ENCODE measurements at places on chromosomes 13 and 19.
A peak's percentile ranks its signal among the peaks of the same experiment; 100 is the strongest.

DNA sequence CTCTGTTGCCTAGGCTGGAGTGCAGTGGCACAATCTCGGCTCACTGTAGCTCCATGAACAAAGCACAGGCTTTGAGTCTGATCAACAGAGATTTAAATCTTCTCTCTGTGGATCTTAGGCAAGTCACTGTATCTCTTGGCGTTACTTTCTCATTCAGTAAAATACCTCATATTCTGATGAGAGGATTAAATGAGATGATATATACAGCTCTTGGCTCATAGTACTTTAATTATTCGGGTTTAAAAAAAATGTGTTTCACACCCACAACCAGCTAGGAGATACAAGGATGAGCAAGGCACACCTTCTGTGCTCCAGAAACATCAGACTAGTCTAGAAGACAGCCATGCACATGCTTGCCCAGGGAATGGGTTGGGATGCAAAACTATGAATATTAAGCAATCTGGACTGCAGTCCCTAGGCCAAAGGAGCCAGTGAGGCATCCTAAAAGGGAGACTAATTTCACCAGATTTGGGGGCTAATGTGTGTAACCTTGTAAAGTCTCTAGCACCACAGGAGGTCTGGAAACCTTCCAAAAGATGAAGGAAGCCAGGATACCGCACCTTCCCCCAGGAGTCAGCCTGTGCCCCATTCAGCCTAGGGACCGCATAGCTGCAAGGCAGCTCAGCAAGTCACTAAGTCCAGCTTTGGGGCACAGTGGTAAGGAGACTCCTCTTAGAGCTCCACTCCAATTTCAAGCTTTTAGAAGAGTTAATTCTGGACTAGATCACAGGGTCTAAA lies 2.5 kb downstream of the VPS36 start:
- DNase-seq, result no peak

- DNase-seq, result peak; percentile 55
These were observed at the start of gene TSC22D1 for GRCh38 chr13:44575741-44576350. TSC22D1 (minus strand) TSS chr13:44576330; CDS start chr13:44576074, 256 bp downstream.

GRCh38 chr13:110256126-110256905 lies 50.6 kb downstream of the COL4A1 start:
- no peak for DNase-seq

GRCh38 chr19:55700813-55701212 lies 25.8 kb downstream of the EPN1 start:
- DNase-seq, result no peak

GRCh38 chr19:18401580-18402112 lies 4.2 kb upstream of the LRRC25 start:
- no peak for DNase-seq

DNA sequence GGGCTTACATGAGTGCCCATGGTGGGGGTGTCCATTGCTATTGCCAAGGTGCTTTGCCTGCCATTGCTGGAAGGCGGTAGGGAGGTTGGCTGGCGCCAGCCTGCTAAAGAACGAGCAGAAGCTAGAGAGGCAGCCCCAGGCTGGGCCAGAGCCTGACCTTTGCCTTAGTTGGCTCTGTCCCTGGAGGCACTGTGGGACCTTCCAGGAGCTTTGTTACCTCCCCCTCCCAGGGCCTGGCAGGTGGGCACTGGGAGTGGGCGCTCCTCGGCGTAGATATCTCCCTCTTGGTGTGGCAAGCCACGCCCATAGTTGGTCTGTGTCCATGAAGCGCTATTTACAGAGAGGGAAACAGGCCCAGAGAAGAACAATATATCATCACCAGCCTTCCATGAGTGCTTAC lies 2.3 kb upstream of the SLC25A42 start:
- no peak for DNase-seq

GRCh38 chr13:105990256-105990958 lies 545.1 kb downstream of the EFNB2 start:
- DNase-seq, result no peak

- no peak for DNase-seq
These were observed 162.1 kb downstream of the GPC6 start for GRCh38 chr13:93388701-93389100.

DNA sequence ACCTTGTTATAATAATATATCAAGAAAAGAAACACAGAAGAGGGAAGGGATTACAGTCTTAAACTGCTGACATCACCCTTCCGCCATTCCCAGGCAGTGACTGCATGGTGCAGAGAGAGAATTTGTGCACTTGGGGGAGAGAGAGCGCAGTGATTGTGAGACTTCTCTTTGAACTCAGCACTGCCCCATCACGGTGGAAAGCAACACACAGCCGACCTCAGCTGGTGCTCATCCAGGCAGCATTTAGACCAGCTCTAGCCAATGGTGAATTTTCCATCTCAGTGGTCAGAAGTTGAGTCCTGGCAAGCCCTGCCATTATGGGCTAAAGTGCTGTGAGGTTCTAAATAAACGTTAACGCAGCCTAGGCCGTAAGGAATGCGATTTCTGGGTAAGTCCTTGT lies 1681.5 kb downstream of the EFNB2 start:
- DNase-seq, result no peak

DNA sequence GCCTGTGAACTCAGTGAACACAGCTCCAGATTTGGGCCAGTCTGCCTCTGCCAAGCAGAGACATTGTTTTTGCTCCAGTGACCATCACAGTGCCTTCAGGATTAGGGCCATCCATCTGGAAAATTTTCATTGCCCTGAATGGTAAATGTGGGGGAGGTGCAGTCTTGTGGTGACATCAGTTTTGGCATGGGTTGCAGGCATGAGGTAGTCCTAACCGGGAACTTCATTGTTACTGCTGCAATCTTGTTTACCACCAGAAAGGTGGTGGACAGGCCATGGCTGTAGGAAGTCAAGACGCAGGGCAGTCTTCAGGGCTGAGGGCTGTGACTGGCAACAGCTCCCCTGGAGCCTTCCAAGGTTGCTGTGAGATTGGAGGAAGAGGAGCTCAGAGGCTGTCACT lies 55.2 kb downstream of the SPATA13 start:
- no peak for DNase-seq

- no peak for DNase-seq
These were observed 1.4 kb downstream of the PSMD8 start for GRCh38 chr19:38375748-38376147.

DNA sequence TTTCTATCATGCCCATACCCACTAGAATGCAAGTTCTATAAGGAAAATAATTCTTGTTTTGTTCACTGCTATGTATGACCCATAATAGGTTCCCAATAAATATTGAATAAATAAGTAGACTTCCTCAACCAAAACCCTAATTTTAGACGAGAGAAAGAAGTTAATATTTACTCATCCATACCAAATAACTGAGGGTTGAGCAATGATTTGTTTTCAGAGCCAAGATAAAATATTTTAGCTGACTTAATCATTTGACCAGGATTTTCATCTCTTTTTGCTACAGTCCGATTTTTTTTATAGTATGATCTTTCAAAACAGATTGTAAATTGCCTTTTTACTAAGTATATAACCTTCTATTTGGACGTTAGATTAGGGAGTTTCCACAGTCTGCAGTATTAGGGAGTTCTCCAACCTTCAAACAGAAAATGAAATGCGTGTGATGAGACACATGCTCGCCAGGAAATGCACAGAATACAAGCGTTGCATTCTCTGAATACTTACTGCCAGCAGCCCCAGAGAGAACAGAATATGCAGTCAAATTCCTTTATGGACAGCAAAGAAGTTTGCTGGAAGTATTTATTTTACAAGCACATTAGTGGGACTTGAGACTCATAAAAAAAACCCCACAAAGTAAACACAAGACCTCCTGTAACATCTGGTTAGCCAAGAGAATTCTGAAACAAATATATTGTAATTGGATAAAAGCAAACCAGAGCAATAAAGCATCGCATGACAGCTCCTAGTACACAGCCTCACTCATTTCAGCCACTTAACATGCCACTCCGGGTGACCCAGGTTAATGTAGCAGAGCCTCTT lies 230.0 kb downstream of the MYO16 start:
- no peak for DNase-seq

DNA sequence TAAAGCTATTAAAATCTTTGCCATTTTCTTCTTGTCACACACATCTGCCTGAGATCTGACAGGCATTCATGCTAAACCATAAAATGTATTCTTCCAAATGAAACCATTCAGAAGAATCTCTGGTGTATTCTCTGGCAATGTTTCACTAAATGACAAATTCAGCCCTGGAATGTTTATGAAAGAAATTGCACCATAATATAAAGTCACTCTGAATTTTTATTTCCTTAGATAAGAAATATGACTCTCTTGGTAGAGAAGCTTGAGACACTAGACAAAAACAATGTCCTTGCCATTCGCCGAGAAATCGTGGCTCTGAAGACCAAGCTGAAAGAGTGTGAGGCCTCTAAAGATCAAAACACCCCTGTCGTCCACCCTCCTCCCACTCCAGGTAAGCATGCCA lies 14.3 kb downstream of the OLFM4 start:
- DNase-seq, result no peak

GRCh38 chr13:93769101-93769500 lies 542.5 kb downstream of the GPC6 start:
- DNase-seq, result no peak

DNA sequence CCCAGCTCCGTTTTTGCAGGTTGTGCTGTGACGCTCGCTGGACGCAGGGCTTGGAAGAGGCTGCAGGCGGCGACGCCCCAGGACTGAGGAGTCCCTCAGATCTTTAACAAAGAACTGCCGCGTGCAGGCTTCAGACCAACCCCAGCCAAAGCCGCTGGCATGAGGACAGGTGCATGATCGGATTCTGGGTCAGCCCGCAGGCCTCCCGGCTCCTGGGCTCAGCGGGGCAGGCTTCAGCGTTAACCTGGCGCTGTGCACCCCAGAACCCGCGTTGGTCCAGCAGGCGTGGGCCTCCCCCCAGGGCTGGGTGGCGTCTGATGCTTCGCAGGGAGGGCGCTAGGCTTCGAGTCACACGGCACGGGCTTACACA lies 920 bp upstream of the TIMM13 start:
- no peak for DNase-seq

DNA sequence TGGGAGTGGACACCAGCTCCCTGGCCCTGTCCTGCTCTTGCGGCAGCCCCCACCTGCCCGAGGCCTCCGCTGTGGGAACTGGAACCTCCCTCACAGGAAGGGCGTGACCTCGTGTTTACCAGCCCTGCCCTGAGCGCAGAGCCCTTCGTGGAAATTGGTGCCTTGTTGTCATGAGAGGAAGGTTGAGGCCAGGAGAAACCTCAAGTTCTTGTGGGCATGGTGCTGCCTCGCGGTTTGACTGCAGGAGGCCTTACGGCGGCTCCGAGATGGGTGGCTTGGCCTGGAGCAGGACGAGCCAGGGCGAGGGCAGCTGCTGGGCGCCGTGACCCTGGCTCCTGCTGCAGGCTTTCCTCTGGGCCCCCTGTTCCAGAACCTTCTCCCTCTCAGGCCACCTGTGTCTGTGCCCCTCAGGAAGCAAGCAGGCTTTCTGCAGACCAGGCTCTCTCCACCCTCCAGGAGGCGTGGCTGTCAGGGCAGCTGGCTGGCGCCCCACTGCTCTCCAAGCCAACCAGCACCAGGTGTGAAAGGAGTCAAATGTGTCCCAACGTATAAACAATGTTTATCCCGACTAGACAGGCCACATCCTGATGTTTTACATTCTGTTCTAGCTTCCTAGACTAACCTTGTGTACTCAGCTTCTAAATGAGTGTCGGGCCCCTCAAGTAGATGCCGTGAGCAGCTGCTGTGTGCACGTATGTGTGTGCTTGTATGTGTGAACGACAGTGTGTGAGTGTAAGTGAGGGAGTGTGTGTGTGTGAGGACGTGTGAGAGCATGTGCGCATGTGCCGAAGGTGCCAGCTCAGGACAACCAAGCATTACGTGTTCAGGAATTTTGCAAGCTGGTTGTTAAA lies 10.4 kb upstream of the RASA3 start:
- DNase-seq, result peak; percentile 52

DNA sequence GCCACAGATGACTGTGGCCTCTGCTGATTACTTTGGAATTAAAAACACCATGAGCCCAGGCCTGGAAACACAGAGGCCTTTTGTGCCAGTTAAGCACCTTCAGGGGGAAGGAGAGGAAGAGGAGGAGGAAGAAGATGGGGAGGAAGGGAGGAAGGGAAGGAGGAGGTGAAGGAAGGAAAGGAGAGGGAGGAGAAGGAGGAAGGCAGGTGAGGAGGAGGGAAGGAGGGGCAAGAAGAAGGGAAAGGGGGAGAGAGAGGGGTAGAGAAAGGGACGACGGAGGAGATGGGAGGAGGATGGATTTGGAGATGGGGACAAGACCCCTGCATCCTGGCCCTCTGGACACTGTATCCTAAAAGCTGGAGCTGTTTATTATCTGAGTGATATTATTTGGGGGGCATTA lies 231.0 kb downstream of the UQCRFS1 start:
- DNase-seq, result no peak

- DNase-seq, result no peak
These were observed 359.9 kb downstream of the MTUS2 start for GRCh38 chr13:29180055-29180454.

DNA sequence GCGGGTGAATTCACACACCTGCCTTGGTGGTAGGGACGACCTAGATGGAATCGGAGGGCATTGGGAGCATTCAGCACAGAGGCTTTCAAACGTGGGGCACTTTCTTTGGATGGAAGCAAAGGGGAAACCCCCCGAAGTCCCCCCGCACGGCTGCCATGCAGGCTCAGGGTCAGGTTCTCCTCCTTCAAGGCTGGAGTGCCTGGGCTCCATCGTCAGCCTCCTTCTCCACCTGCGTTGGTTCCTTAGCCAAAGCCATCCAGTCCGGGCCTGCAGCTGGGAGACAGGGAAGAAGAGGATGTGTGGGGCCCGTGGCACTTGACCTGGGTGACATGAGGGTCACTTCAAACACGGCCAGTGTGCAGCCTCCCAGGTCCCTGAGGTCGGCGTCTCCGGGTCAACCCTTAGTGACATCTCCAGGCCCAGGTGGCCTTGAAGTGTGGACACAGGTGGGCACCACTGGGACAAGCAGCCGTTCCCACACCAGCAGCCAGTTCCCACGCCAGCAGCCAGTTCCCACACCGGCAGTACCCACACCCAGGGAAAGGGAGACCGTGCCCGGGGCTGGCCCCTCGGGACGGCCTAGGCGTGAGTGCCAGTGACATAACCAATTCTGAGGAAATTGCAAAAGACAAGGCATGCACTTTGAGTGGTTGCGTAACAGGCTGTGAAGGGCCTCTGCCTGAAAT lies 116.0 kb downstream of the SOX1 start:
- no peak for DNase-seq

DNA sequence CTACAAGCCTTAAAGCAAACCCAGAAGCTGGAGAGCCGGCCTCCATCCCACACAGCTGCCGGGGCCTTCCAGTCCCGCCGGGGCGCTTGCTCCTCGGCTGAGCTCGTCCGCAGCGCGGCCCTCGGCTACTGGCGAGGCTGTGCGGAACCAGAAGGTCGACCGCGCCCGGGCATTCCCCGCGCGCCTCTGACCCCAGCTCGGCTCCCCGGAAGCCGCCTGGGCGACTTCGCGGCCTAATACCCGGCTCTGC lies 863 bp downstream of the ANKRD10 start:
- no peak for DNase-seq

DNA sequence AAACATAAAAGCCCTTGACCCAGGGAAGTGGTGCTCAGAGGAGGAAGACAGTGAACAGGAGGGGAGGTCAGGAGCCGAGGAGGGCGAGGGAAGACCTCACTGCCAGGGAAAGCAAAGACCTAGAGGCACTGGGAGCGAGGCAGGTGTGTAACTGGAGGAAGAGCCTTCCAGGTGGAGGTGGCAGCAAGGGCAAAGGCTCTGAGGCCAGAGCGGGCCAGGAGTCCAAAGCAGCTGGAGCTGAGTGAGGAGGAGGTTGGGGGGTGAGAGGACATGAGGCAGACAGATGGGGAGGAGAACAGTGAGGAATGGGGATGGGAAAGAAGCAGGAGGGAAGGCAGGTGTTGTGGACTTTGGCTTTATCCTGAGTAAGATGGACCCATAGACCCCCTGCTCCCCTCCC lies 3.7 kb downstream of the UPK1A start:
- no peak for DNase-seq

- no peak for DNase-seq
These were observed 216.8 kb downstream of the TEX29 start for GRCh38 chr13:111537115-111537728.

Data from stimulated activated CD4-positive, alpha-beta T cell treated with anti-CD3 and anti-CD28 coated beads, Interleukin-1b, Interleukin-23, amount 100 ng/mL, for 48 hours (primary cell).